Stimulated activated CD4-positive, alpha-beta T cell treated with anti-CD3 and anti-CD28 coated beads, Interleukin-1b, Interleukin-23, amount 100 ng/mL, for 24 hours (primary cell): ENCODE measurements at places on chromosomes 2 and 18.

DNA sequence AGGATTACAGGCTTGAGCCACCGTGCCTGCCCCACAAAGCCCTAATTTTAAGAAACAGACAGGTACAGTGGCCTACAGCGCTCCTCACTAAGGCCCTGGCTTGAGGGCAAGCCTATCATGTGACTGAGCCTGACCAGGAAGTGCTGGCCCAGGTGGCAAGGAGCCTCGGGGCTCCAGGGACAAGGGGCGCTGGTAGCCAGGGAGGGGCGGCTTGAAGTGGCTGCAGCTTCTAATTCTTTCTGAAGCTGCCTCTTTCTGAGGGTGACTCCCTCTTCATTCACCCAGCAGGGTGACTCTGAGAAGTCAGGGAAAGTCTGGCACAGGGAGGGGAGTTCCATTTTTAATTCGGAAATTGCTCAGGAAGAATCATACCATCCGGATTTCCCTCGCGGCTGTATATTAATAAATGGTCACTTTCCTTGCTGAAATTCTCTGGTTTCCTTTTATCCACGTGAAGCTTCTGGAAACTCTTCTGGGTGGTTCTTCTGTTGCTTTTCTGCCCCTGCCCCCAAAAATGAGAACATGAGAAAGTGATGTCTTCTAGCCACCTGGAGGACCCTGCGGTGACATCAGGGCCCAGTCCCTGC is 115.7 kb downstream of the FAM210A start:
- DNase-seq = no peak

- DNase-seq = no peak
Observed at GRCh38 chr2:197081294-197081693, 154.8 kb upstream of the PGAP1 start.

DNA sequence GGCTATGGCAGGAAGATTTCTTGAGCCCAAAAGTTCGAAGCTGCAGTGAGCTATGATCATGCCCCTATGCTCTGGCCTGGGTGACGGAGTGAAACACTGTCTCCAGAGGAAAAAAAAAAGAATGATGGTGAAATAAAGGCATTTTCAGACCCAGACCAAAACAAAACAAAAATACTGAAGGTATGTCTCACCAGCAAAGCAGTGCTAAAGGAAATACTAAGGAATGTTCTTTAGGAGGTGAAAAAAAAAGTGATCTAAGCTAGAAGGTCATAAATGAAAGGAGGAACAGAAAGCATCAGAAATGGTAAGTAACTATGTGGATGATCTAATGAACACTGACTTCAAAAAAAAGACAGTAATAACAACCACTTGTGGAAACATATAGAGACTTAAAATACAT is 18.7 kb downstream of the SS18 start:
- no peak for DNase-seq

DNA sequence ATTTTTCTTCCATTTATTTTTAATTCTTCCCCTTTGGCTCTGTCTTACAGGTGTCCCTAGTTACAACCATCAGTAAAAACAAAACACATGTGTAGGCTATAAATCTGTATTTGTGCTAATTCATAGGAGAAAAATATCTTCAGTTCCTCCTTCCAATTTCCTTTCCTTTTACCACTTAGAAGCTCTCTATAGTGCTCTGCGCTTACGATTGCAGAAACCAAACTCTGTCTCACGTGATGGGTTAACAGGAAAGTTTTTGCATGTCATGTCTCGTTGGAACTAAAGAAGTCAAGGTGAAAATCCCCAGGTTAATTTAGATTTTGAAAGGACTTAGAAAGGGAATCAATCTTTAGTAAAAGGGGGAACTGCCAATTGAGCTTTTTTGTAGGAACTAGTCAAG is 1390.5 kb upstream of the ZEB2 start:
- no peak for DNase-seq
